ENCODE measurements at places on chromosomes 1 and 21.

DNA sequence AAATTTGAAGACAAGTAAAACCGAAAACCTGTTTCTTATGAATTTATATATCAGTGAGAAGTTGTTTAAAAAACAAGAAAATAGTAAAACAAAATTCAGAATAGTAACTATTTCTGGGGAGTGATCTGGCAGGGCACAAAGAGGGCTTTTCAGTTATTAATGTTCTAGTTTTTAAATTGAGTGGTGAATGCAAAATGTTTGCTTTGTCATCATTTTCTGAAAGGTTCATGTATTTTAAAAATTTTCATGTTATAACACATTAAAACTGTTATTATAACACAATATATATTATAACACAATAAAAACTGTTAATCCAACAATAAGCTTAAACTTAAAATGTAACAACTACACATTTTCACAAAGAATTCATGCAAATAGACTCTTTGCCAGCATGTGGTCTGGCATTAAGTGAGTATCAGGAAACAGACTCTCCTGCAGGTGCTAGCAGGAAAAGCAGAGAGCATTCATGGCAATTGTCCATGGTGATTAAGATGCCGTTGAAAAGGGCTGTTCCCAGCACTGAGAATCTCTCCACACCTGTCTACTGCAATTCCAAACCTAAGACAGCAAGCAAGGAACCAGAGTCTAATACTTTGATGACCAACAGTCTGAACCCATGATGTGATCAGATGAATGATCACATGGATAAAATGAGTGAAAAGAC lies 204.9 kb downstream of the TBX15 start:
- no peak for DNase-seq

GRCh38 chr1:111217183-111217910 lies 10.2 kb upstream of the CHI3L2 start:
- DNase-seq = no peak

GRCh38 chr1:205913451-205914154 lies 29.7 kb downstream of the SLC26A9 start:
- DNase-seq = peak; percentile 37

DNA sequence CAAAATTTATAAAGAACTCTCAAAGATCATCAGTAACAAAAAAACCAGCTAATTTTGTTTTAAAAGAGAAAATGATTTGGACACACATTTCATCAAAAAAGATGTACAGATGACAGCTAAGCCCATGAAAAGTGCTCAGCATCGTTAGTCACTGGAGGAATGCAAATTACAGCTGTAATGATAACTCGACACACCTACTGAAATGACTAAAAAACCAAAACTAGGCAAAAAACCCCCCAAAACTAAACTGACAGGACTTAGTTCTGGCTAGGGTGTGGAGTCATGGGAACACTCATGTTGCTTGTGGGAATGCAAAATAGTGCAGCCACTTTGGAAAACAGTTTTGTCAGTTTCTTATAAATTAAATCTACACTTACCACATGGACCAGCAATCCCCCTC lies 59.5 kb downstream of the CNIH3 start:
- no peak for DNase-seq

Measured in fibroblast of skin of abdomen (primary cell).